Foreskin fibroblast (primary cell): ENCODE measurements at places on chromosomes 12 and 14.

DNA sequence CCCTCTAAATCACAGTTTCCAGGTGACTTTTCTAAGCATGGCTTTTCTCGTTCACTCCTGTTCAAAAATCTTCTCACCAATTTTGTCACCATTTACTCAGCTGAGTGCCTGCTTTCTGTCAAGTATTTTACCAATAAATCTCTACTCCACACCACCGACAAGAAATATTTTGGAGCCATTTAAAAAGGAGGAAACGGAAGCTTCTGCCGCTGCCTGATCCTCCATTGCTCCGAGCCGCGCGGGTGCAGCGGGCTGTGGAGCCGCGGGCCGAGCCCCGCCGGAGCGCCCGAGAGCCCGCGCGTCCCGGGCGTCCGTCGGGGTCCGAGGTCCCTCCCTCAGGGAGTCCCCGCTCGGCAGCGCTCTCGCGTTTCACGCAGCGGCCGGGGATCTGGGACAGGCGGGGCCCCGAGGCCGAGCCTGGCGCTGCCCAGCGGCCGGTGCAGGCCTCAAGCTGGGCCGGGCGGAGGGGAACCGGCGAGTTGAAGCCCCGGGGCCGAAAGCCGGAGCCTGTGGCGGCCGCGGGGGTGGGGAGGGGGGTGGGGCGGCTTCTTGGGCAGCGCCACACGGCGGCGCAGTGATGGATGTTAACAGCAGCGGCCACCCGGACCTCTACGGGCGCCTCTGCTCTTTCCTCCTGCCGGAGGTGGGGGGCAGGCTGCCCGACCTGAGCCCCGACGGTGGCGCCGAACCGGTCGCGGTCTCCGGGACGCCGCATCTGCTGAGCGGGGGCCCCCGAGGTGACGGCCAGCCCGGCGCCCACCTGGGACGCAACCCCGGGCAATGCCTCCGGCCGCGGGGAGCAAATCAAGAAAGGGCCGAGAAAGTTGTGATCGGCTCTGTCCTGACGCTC, 1.1 kb upstream of the HEBP1 start:
- DNase-seq = peak; percentile 63

- DNase-seq = no peak
These were observed 62.7 kb upstream of the CHGA start for GRCh38 chr14:92860049-92860840.

- DNase-seq = peak; percentile 87
These were observed 94.0 kb upstream of the PLEKHA5 start for GRCh38 chr12:19035536-19035935.

DNA sequence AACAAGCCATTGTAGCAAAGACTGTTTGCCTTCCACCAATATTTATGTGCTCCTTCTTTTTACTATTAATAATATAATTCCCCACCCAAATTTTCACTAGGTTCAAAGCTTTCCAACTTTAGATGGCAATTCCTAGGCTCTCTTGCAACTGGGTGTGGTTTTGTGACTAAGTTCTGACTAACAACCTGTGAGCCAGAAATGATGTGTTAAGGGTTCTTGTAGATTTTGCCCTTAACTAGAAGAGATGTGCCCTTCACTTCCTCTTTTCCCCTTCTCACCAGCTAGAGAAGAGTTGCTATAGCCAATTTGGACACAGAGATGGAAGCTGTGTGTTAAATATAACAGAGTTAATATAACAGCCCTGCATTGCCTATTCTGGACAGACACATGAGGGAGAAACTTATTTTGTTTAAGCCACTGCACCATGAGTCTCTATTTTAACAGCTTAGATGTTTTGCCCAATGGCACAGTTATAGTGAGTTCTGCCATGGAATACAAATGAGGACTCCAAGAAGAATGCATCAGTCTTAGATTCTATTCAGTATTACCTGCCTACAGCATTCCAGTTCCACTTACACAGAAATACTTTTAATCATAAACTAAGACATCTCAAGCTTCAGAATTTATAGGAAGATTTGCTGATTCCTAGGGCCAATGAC, 216.2 kb downstream of the DUSP6 start:
- DNase-seq = peak; percentile 76

DNA sequence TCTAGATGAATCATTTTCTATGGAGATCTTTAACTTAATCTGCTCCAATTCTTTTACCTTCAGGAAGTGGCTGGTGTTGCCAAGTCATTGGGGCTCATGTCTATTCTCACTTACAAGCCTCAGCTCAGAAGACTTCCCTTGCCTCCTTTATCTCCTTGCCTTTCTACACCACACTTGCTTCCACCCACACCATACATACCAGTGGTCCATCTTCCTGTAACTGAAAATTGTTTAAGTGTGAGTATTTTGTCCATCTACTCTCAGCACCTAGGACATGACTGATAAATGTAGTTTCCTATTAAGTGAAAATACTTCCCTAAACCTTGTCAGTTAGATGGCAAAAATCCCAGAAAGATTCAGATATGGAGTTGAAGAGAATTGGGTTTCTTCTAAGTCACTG, 199.7 kb upstream of the CPNE8 start:
- no peak for DNase-seq

DNA sequence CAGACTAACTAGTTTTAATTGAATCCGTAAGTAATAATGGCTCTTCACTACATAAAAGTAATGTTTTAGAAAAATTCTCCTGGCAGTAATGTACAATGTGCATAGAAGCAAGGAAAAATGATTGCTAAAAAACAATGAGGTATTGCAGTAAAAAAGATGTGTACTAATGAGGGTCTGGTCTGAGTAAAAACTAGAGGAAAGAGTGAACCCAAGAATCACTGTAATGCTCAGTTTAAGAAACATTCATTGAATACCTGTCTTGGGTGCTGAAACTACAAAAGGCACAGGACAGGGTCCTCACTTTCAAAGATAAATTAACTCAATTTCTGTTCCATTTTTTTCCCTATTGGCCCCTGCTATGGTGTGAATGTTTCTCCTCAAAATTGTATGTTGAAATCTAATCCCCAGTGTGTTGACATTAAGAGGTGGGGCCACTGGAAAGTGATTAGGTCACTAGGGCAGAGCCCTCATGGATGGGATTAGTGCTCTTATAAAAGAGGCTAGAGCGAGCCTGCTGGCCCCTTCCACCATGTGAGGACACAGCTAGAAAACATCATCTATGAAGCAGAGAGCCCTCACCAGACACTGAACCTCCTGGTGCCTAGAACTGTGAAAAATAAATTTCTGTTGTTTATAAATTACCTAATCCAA, 51.6 kb downstream of the RPS6KA5 start:
- DNase-seq = no peak
